ENCODE measurements at places on chromosomes 4 and X. TPM values are rescaled to one million over a fixed set of nuclear protein-coding genes. Genes with fewer than 3 reads are reported as not detected.

The NDST4 gene
- total RNA-seq, result not detected

The MAGEB10 gene
- total RNA-seq, result not detected

The SLC7A11 gene
- 21.8 TPM for total RNA-seq

The C1GALT1C1 gene
- total RNA-seq, result 41.1 TPM

The SGMS2 gene
- total RNA-seq, result 144 TPM

The PFKFB1 gene
- total RNA-seq, result 0.09 TPM

The TBC1D14 gene
- total RNA-seq, result 65.1 TPM

The TLR2 gene
- total RNA-seq, result not detected

The GLA gene
- total RNA-seq, result 19.6 TPM

The GPR78 gene
- 2.0 TPM for total RNA-seq

The SLC6A14 gene
- total RNA-seq, result not detected

The CCKAR gene
- 3.1 TPM for total RNA-seq

All from fibroblast of the aortic adventitia (primary cell).